ENCODE measurements at places on chromosomes 5 and 9.

DNA sequence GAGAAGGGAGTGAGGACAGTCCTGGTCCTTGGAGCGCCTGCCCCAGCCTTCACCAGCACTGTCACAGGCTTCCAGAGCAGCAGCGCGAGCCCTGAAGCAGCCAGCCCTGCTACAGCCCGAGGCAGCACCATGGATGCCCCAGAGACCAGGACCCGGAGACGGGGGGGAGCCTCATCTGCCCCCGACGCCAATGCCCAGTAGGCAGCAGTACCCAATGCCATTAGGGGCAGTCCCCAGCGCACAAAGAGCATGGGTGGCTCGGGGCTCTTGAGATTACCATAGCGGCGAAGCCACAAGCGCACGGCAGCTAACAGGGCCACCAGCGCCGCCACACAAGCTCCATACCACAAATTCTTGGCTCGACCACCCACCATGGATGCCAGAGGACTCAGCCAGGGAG is 4.9 kb downstream of the PIGO start:
- no peak for DNase-seq

DNA sequence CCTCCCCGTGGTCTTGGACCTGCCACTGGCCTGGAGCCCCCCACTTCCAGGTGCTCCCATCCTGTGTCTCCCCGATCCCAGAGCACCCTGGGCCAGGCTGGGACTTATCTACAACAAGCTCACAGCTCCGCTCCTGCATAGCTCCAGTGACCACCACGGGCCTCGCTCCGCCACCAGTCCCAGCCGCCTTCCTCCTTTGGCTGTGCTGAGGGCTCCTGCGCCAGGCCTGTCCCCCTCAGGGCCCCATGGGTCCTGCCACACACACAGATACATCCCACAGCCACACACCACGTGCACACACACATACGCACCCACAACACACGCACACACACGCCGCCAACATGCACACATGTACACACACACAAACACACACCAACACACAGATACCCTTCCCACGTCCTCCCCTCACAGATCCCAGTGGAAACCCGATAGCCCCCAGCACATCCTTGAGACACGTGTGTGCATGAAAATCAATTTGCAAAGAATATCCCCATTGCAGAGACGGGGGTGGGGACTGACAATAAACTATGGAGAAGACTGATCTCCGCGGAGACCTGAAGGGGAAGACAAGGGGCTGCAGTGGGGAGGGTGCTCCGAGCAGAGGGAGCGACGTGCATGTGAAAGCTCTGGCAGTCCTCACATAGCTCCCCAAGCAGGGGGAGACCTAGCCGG is 18.5 kb upstream of the LAMC3 start:
- DNase-seq, result no peak

- no peak for DNase-seq
Measured at GRCh38 chr5:135133698-135134515, 99.9 kb upstream of the PITX1 start.

GRCh38 chr5:180170810-180171567 is 38.0 kb downstream of the RASGEF1C start:
- no peak for DNase-seq

GRCh38 chr9:36192196-36192595 is 1.5 kb downstream of the CLTA start:
- DNase-seq, result no peak

DNA sequence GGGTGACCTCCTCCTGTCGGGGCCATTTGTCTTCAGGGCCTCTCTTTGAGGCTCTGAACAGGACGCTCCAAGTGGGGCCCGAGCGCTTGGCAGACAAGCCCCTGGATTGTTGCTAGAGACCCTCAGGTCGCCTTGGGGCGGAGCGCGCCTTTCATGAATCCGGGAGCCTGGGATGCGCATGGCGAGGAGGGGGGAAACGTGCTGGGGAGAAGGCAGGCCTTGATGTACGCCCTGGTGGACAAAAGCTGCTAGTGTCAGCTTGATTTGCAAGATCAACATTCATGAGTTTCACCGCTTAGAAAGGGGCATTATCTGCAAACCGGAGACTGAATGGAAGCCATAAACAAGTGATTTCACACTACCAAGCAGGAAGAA is 226.3 kb downstream of the SMARCA2 start:
- DNase-seq, result peak; percentile 77

DNA sequence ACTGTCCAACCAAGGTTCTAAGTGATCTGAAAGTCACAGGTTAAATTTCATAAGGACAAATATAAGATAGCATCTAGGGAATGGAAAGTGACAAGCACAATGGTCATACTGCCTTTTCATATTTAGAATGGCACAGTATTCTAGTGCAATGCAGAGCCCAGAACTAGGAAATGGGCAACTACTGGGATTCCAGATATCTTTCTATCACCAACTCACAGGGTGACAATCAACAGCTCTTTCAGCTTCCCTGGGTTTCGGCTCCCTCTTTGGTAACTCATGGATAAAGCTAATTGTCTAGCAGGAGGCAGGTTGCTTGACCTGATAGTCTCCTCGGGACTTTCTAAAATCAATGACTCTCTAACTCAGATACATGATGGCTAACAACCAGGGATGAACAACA is 60.4 kb downstream of the NR3C1 start:
- DNase-seq, result no peak

DNA sequence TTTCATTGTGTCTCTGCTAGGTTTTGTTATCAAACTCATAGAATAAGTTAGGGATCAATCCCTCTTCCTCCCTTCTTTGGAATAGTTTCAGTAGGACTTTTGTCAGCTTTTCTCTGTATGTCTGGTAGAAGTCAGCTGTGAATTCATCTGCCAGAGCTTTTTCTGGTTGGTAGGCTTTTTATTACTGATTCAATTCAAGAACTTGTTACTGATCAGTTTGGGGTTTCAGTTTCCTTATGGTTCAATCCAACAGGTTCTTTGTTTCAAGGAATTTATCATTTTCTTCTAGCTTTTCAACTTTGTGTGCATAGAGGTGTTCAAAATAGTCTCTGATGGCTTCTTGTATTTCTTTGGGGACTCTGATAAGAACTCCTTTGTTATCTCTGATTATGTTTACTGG is 221.7 kb downstream of the FGF10 start:
- DNase-seq, result no peak

GRCh38 chr5:28313321-28313951 is 1275.0 kb upstream of the CDH9 start:
- DNase-seq, result no peak

- DNase-seq, result no peak
Measured at GRCh38 chr5:11547140-11547539, 357.1 kb downstream of the CTNND2 start.

DNA sequence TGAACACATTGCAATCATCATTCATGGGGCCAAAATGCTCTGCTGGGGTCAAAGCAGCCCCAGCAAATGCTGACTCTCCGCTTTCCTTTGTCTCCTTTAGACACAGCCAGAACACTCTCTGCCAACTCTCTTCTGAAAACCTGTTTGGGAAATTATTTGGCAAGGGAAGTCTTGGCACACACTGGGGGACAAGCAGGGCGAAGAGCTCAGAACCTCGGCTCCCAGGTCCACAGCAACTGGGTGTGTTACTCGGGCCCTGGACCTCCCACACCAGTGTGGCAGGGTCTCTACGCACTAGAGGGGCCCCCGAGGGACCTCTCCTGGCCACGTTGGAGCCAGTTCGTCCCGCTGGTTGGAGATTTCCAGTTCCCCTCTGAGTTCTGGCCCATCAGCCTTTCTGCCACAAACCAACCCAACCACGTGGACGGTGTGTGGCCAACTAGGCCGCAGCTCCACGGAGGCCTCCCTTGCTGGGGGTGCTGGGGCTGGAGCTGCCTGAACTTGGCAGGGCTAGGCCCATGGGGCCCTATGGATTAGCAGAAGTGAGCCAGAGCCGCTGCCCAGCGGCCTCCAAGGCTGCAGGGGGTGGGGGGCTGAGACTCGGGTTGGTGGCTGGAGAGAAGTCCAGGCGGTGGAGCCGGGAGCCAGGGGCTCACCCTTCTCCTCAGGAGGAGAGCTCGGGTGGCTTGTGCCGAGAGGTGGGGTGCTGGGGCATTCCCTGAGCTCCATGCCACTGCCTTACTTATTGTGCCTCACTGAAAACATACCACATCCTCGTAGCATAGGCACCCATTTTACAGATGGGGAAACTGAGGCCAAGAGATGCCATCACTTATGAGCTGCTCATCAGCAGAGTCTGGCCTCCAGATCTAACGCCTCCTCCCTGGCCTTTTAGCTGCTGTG is 46.8 kb upstream of the RNU6ATAC start:
- DNase-seq, result no peak

DNA sequence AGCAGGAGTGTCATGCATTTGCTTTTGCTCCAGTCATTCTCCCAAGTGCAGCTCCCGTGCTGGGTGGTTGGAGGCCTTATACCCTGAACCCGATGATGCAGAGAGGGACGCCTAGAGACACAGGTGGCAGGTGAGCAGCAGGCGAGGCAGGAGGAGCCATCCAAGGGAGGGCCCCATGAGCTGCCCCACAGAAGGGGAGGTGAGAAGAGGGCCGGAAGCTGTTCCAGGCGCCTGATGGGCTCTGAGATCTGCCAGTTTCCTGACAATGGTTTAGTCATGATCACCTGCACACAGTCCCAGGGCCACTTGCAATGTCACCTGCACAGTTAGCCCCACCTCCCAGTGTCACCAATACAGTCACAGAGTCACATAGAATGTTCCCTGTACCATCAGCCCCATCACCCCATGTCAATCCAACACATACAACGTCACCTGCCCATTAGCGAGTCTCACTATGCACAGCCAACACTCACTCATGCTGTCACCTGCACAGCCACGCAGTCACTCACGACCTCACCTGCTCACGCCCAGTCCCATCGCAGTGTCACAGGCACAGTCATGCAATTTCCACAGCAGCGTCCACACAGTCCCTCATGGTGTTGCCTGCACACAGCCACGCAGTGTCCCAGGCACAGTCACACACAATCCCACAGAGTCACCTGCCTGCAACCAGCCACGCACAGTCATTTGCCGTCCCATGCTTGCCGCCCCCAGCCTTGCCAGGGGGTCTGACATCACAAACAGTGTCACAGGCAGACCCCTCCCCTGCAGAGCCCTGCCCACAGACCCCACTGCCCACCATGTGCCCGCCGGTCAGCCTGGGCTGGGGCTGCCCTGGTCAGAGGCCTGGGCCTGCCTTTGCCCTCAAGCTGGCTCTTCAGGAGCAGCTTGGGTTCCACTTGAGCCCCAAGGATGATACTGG is 113.4 kb downstream of the LHX2 start:
- no peak for DNase-seq

- DNase-seq, result no peak
Measured at GRCh38 chr9:37455884-37456647, 9.2 kb downstream of the ZBTB5 start.

DNA sequence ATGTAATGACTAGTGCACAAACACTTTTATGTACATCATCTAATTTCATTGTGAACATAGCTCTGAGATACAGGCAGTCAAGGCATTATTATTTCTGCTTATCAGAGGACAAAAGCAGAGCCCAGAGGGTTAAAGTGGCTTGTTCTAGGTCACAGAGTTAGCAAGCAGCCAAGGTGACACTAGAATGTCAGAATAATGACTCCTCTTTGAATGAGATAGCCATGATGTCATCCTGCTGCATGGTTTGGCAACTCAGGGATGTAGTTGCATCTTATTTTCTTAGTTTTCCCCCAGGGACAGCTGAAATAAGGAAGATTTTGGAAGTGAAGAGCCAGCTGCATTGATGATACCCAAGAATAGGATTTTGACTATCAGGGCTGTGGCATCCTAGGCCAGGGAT is 54.4 kb downstream of the KCNV2 start:
- no peak for DNase-seq

DNA sequence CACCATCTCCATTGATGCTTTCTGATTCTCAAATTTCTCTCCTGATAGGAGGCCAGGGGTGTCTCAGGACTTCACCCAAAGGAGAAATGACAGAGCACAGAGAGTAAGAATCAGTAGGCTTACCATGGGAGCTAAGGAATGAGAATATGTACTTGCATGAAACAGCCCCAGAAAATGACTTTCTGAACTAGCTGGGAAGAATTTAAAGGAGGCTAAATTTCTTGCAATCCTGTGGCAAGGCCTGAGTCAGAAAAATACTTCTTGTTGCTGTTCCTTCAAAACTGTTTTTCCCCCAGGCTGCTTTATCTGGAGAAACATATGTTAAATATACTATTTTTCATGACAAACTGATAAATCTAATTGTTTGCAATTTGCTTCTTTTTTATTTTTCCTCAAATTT is 53.4 kb upstream of the FBXL7 start:
- no peak for DNase-seq

DNA sequence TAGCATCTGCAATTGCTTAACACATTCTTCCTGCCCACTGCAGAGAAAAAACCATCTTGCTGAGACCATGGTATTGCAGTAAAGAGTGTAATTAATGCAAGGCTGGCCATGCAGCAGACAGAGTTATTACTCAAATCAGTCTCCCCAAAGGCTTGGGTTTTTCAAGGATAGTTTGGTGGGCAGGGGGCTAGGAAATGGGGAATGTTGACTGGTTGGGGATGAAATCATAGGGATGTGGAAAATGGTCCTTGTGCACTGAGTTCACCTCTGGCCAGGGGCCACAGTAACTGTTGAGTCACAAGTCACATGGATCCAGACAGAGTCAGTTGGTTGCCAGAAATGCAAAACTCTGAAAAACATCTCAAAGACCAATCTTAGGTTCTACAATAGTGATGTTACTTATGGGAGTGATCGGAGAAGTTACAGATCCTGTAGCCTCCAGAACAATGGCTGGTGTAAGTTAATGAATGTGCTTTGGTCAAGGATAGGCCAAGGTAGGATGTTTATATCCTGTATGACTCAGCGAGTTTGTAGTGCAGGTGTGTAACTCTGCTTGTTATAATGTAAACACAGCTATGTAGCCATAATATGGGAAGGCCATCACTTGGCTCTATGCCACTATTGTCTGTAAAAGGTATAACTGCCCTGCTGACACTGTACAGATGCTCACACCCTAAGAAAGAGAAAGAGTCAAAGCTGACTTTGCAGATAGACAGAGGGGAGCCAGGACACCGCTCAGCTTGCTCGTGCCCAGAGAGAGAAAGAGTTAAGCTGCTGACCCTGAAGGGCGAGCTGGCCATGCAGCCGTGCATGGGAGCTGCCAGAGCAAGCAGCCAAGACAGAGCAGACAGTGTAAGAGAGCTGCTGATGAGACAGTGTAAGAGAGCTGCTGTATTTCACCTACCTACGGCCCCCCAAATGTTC is 27.2 kb downstream of the C9orf152 start:
- DNase-seq, result no peak

- DNase-seq, result no peak
Measured at GRCh38 chr5:138445547-138446271, 6.9 kb downstream of the REEP2 start.

DNA sequence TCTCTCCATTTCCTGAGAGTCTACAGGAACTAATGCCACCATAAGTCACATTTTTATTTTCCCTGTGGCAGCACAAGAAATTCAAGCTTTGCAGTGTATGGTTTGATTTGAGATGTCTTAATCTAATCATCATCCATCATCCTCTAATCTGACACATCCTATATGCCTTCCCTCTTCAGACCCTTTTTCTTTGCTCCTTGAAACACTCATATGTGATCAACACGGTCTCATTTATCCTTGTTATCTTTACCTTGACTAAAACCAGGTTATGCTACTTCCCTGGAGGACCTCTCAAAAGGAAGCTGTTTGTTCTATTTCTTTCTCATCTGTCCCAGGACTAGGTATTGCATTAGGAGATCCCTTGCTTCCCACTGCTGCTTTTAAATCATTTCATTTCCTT is 146.9 kb upstream of the MRPS30 start:
- no peak for DNase-seq
